ENCODE measurements at places on chromosomes 11 and 22. TPM values are rescaled to one million over a fixed set of nuclear protein-coding genes. Genes with fewer than 3 reads are reported as not detected.
A peak's percentile ranks its signal among the peaks of the same experiment; 100 is the strongest.

GRCh38 chr11:58574881-58575280, 775 bp downstream of the LPXN start:
- no peak for DNase-seq

DNA sequence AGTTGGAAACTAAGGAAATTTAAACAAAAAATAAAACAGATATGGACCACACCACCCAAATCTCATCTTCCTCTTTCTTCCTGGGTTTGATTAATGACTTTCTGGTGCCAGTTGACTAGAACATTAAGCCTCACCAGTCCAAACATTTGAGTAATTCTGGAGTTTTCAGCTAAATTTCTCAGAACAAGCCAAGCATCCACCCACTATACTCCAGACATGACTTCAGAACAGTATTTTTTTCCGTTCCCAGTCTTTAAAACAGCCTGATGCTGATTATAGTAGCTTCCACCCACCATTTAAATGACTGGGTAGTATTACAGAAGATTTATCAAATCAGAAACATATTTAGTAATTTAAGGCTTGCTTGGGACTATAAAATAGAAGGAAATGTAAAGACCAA, 230.9 kb upstream of the UBASH3B start:
- no peak for DNase-seq

DNA sequence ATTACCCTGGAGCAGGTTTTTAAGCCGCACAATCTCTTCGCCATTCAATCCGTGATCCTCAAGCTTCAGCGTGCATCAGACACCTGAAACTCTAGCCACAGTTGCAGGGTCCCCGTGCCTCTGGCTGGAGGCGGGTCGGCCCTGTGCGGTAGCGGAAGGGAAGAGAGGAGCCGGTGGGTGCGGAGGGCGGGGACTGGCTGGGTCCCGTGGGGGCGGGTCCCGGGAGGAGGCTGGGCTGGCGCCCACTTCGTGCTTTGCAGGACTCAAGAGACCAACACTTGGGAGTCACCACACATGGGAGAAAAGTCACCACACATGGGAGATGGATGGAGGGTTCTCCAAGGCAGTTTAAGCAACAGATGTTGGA, 772 bp downstream of the C22orf15 start:
- no peak for DNase-seq

DNA sequence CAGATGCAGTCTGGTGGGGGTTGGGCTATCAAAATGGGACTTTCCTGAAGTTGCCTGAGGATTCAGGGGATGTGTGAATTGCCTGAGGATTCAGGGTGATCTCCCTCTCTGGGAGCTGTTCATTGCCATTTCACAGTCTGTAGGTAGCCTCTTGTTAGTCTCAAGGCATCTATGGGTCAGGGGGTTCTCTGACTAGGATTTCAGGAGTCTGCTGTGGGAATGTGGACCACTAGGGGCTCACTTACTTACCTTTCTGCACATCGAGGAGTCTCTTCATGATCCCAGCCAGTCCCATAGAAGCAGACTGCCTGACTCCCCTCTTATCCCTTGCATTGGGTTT, 54.0 kb downstream of the KCNQ1OT1 start:
- DNase-seq: no peak

GRCh38 chr11:35683728-35684339, 21.3 kb downstream of the TRIM44 start:
- DNase-seq: no peak

GRCh38 chr11:95507794-95508193, 276.8 kb upstream of the SESN3 start:
- no peak for DNase-seq

- DNase-seq: no peak
These were observed 3.4 kb downstream of the CAPN1 start for GRCh38 chr11:65185171-65185570.

DNA sequence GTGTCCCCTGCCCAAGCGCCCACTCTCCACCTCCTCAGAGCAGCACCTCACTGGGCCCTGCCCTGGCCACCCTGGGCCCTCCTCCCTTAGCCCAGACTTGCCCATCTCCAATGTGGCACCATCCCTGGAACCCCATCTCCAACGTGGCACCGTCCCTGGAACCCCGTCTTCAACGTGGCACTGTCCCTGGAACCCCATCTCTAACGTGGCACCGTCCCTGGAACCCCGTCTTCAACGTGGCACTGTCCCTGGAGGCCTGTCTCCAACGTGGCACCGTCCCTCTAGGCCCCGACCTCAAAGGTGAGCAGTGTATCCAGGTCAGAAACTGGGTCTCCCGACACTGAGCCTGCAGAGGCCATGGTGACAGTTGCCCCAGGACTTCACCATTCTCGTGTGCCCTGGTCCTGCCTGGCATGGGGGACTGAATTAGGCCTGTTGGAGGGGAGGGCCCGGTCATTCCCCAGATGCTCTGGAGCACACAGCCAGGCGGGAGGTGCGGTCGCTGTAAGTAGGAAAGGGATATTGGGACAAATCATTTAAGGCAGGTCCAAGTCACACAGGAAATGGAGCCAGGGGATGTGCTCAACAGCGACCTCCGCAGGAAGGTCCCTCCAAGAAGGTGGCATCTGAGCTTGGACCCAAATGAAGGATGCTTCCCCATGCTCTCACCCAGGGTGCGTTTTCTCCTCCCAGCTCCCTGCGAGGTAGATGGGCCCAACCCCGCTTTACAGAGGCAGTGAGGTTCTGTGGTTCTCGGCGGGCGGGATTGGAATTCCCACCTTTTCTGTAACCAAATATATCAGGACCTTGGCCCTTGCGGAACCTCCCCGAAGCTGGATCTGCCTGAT, 2.4 kb upstream of the CTSD start:
- peak; percentile 76 for DNase-seq

DNA sequence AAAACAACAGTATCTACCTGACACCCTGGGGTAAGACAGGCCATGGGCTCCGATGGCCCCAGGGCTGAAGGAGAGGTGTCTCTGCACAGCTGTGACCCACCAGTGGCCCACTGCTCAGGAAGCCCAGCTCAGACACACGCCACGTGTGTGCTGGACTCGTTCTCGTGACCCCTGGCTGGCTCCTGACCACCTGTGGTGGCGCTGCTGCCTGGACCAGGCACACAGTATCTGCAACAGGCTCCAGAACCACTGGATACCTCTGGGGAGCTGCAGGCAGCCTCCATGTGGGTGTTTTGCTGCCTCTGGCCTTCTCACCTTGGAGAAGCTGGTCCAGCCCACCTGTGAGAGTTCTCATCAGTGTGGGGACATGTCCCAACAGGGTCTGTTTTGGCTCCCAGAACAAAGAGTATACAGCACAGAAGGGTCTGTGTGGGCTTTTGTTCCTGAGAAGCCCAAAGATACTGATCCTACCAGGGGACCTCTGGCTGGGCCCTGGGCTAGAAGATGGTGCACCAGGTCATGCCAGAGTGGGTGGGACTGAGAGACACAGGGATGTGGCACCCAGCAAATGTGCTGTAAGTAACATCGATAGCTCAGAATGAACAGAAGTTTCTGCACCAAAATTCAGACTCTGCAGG, 21.7 kb upstream of the SERPIND1 start:
- peak; percentile 78 for DNase-seq

- no peak for DNase-seq
These were observed 10.8 kb upstream of the SLN start for GRCh38 chr11:107722662-107723061.

DNA sequence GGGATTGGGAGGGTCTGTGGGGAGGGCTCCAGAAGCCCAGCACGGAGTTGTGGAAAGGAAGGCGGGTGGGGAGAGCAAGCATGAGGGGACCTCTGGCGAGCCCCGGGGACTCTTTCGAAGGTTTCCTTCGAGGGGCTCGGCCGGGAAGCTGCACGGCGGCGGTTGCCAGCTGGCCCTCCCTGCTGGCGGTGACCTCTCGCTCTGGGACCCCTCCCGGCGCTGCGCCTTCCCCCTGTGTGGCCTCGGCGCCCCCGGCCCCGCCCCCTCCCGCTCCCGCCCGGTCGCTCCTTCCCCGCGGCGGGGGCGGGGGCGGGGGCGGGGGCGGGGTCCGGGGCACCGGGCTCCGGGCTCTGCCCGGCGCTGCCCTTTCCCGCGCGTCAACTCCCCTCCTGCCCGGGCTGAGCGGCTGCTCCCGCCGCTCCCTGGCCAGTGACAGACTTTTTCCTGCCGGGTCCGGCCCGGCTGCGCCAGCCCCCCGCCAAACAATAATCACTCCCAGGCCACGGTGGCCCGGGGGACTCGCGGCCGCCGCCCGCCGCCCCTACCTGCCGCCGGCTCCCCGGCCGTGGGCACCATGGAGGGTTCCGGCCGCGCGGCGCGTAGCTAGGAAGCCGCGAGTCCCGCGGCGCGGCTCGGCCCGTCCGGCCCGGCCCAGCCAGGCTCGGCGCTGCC, 941 bp downstream of the CLCF1 start:
- DNase-seq: no peak

DNA sequence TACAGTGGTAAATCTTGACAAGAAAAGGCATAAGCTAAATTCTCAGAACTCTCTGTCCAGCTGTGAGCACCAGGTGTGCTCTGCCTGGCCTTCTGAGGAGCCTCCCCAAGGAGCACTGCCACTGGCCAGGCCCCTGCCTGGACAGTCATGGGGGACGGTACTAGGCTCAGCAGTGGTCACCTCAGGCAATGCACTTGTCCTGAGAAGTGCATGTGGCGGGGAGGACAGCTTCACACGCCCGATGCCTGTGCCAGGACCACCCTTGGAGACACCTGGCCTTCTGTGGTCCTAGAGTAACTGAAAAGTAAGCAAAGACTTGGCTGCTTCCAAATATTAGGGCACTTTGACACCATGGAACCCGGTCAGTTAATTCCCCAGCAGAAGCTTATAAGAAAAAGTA, 28.6 kb upstream of the SCGB1A1 start:
- DNase-seq: peak; percentile 12

- DNase-seq: no peak
These were observed 13.0 kb downstream of the NCF4 start for GRCh38 chr22:36873614-36874308.

- peak; percentile 90 for DNase-seq
These were observed at the start of gene PHLDB1 for GRCh38 chr11:118607401-118608359. Gene PHLDB1, plus strand, starts transcription at chr11:118607615. Its CDS starts 6,222 bp downstream, at chr11:118613837.

GRCh38 chr11:73168925-73169579, 26.9 kb upstream of the FCHSD2 start:
- peak; percentile 30 for DNase-seq

DNA sequence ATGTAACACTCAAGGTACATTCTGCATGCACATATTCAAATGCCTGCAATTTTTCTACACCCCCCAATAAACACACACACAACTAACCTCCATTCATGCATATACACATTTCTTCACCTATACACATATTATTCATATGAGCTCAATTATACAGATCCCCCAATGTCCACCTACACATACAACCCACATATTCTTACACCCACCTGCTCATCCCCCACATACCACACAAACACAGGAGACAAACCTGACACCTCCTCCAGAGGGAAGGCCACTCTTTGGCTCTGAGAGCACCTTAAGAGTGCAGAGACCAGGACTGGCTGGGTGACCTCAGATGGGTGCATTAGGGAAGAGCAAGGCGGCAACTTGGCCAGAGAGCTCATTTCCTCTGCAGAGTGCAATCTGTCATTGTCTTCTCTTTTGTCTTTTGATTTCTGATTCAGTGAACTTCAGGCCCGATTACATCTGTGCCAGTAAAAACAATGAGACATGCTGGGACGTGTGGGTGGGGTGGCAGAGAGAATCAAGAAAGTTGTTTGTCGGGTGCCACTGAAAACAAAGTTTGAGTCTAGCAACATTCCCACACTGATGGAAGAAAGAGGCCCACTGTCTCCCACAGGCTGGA, 208.4 kb downstream of the NXPE2 start:
- DNase-seq: no peak

GRCh38 chr11:64229744-64230170, 591 bp upstream of the DNAJC4 start:
- DNase-seq: no peak

- no peak for DNase-seq
These were observed 8.0 kb upstream of the HIKESHI start for GRCh38 chr11:86294026-86294425.

DNA sequence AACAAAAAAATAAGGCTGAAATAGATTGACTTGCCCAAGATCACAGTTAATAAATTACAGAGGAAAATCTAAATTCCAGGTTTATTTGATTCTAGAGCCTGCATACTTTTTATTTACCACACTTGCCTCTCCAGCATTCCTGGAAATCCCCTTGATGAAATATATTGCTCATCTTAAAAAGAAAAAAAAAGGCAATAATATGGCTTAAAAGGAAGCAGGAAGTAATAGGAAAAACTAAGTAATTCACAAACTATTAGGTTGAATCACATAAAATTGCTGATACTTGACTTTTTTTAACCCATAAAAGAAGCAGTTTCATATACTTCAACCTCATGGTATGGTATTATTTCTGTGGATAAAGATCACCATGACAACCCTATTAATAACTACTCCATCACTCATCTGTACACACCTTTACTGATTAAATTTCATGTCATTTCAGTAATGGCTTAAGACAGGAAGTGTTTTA, 52.9 kb downstream of the COPB1 start:
- DNase-seq: no peak

GRCh38 chr22:39214383-39215069, 30.3 kb downstream of the PDGFB start:
- peak; percentile 36 for DNase-seq

DNA sequence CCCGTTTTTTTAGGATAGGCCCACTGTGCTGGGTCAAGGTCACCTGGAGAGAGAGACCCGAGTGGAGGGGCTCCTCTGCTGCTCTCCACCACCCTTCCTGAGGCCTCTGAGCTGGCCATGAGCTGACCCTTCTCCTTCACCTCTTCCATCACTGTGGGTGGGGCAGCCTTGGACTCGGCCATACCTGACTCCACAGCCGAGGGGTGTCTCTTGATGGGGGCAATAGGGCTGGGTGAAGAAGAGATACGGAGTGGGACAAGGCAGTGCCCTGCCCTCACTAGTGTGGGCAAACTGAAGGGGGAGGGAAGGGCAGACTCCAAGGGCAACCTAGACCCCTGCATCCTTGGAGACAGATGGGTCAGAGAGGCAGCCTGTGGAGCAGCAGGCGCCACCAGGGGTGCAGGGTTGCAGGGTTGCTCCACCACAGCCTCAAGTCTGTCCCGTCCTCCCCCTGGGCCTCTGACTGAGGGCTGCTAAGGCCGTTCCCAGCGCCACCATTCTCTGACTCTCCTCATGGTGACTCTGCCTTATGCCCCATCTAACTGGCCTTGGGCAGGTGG, 20.1 kb upstream of the NECTIN1 start:
- peak; percentile 52 for DNase-seq

GRCh38 chr22:35910003-35910769, 118.4 kb downstream of the RBFOX2 start:
- DNase-seq: no peak

- no peak for DNase-seq
These were observed 22.7 kb downstream of the OOSP3 start for GRCh38 chr11:59901306-59901705.

- no peak for DNase-seq
These were observed 364.3 kb downstream of the SHANK2 start for GRCh38 chr11:70888061-70888460.

SHISA8 gene
- total RNA-seq: not detected

BTBD10 gene
- 36.1 TPM for total RNA-seq

SLC22A6 gene
- not detected for total RNA-seq

TMEM191B gene
- 1.2 TPM for total RNA-seq

CCS gene
- total RNA-seq: 18.8 TPM

MTFP1 gene
- total RNA-seq: 3.5 TPM

PDHX gene
- total RNA-seq: 28.2 TPM

DENND6B gene
- total RNA-seq: 2.5 TPM

TECTA gene
- total RNA-seq: 0.83 TPM

OR51E1 gene
- 0.67 TPM for total RNA-seq

MAPK8IP2 gene
- total RNA-seq: 0.56 TPM

Data from posterior vena cava (tissue), 2 donors.